ENCODE measurements at places on chromosomes 6 and 20.

DNA sequence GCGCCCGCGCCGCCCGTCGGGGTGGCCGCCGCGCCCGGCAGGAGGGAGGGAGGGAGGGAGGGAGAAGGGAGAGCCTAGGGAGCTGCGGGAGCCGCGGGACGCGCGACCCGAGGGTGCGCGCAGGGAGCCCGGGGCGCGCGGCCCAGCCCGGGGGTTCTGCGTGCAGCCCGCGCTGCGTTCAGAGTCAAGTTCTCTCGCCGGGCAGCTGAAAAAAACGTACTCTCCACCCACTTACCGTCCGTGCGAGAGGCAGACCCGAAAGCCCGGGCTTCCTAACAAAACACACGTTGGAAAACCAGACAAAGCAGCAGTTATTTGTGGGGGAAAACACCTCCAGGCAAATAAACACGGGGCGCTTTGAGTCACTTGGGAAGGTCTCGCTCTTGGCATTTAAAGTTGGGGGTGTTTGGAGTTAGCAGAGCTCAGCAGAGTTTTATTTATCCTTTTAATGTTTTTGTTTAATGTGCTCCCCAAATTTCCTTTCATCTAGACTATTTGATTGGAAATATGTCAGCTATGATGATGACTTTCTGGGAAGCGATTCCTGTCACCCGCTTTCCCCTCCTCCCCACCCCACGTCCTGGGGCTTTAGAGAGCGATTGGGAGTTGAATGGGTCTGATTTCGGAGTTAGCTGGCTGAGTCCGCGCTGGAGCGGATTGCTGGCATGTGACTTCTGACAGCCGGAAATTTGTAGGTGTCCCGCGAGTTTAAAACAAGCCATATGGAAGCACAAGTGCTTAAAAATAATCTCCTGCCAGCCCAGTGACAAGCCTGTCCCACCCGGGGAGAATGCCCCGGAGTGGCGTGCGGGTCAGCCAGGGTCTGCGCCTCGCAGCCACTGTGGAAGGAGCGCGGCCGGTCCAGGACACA, 1.1 kb downstream of the ESR1 start:
- DNase-seq, result peak; percentile 0

- DNase-seq, result no peak
Observed at GRCh38 chr6:118306392-118307238, 241.5 kb upstream of the PLN start.

GRCh38 chr20:22626496-22626895, 42.1 kb upstream of the FOXA2 start:
- no peak for DNase-seq

GRCh38 chr6:169289619-169290339, 36.1 kb upstream of the THBS2 start:
- peak; percentile 69 for DNase-seq

DNA sequence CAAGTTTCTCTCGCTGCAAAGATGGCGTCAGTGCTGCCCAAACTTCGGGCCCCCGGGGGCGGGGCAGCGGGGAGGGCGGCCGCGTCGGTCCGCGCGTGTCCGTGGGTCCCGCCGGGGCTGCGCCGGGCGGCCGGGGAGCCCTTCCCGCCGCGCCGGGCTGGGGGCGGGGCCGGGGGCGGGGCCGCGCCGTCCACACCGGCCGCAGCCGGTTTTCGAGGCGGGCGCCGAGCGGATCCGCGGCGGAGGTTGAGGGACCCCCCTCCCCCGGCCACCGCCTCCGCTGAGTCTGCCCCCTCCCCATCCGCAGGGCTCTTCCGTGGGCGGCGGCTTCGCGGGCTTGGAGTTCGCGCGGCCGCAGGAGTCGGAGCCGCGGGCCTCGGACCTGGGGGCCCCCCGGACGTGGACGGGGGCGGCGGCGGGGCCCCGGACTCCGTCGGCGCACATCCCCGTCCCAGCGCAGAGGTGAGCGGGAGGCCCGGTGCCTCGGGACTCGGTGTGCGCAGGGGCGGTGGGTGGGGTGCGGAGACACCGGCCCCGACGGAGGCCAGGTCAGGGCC, 572 bp downstream of the SLC2A4RG start:
- peak; percentile 43 for DNase-seq

- DNase-seq, result no peak
Observed at GRCh38 chr6:20366082-20366830, 35.4 kb upstream of the E2F3 start.

DNA sequence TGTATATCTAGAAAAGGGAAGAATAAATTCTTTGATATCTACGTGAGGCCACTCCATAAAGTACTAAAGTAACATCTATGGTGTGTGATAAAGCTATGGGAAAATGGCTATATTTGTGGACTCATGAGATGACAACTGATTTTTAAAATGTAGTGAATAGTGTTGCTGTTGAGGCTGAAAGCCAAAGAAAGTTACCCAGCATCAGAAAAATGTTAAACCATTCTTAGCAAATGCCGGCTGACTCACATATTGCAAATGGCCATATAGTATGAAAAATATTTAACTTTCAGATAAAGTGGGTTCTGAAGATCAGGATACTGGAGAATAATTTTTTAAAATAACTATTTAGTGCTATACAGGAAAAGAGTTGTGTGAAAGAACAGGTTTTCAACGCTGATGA, 129.9 kb upstream of the GRIK2 start:
- DNase-seq, result peak; percentile 32

DNA sequence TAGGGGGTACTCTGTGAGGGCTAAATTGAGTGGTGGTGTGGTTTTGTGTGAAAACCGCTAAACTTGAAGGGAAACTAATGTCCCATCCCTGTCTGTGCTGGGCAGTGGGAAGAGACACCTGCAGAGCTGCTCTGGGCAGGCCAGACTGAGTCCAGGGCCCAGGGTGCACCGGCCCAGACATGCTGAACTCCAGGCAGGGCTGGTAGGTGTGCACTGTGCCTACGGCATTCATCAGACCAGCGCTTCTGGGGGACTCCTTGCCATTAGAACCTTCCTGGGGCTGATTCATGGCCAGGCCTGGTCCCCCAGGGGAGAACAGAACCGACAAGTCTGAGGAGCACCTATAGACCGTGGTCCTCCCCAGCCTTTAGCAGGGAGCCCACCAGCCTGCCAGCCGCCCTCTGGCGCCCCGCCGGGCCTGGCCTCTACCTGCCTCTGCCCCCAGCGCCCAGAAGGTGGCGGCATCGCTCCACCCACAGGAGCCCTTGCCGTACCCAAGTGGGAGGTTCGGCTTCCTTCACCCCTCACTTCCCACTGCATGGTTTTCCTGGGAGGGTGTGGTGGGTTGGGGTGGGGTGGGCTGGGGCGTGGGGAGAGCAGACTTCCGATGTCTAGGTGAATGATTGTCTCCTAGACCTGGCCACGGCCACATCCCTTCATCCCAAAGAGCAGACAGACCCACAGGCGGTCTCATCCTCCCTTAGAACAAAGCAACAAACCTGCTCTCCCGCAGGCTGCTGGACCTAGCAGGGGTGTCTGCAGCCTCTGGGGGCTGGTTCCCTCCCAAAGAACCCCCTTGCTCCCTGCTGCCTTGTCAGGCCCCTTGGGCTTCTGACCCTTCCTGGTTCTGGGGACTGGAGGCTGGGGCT, 15.5 kb downstream of the CCDC167 start:
- DNase-seq, result peak; percentile 48

- no peak for DNase-seq
Observed at GRCh38 chr6:150006961-150007464, 18.3 kb downstream of the RAET1L start.

DNA sequence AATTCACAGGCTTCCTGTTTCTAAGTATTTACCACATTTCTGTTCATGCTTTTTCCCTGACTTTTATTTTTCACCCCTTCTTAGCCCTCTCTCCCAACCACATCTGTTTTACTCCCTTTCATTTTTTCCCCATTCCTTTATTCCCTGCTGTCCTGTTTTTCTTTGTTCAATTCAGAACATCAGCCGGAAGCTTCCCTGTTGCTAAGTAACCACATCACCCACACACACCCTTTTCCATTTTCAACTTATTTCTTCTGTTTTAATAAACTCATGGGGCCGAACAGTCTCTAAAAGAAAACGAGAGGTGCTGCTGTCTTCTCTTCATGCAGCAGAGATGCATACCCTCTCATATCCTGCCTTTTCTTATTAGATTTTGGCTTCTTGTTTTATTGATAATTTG, 53.5 kb upstream of the CEP85L start:
- peak; percentile 28 for DNase-seq

GRCh38 chr20:41275301-41275731, 42.2 kb downstream of the ZHX3 start:
- peak; percentile 33 for DNase-seq

GRCh38 chr6:32147401-32148132, 4.2 kb downstream of the PRRT1 start:
- DNase-seq, result no peak

DNA sequence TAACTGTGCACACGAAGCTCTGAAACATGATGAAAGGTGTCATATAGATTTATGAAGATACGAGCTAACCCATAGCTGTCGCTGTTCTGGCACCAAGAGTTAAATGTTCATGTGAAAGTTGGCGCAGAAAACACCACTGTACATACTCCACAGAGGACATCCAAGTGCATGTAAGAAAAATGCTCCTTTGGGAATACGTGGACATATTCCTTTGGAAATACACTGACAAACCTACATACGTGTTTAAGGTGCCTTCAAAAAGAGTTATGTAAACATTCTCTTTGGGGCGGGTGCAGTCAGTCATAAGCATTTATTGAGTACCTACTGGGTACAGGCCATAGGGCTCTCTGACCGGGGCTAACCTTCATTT, 723 bp upstream of the ARID1B start:
- peak; percentile 65 for DNase-seq

GRCh38 chr6:138765896-138766655, 7.5 kb upstream of the CCDC28A start:
- peak; percentile 47 for DNase-seq

- DNase-seq, result no peak
Observed at GRCh38 chr6:34202329-34203201, 34.1 kb upstream of the HMGA1 start.

DNA sequence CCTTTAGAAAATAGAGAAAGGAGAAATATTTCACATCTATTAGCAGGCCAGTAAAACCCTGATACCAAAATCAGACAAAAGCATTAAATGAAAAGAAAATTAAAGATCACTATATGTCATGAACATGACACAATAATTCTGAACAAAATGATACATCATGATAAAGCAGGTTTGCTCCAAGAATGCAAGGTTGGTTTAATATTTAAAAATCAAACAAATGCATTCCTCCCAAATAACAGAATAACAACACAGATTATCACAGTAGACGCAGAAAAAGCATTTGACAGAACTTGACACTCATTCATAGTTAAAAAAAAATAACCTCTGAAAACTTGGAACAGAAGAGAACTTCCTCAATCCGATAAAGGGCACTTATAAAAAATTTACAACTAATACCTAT, 22.9 kb upstream of the ARMC2 start:
- DNase-seq, result no peak

DNA sequence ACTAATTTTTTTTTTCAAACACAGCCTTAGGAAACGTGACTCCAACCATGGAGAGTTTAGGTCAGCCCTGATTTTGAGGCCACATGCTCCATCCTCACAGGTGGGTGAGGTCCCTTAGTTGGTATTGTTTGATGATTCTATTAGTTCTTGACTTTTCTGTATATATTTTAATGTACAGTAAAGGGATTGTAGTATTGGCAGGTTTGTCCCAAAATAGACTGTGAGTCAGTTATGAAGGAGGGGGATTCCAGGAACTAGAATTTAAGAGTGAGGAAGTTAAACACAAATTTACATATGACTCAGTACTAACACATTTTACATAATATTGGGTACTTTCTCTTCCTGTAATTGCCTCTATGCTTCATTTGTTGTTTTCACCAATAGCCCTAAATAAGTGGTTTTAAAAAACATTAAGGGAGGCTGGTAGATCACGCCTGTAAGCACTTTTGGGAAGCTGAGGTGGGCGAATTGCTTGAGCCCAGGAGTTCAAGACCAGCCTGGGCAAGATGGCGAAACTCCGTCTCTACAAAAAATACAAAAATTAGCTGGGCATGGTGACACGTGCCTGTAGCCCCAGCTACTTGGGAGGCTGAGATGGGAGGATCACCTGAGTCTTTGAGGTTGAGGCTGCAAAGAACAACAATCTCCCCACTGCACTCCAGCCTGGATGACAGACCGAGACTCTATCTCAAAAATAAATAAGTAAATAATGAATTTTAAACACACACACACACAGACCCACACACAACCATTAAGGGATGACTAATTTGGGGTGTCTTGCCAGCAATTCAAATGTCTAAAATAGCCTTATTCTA, 81.8 kb downstream of the SGK1 start:
- DNase-seq, result peak; percentile 75

GRCh38 chr6:71028236-71028876, 71.5 kb upstream of the B3GAT2 start:
- no peak for DNase-seq

- DNase-seq, result peak; percentile 92
Observed at GRCh38 chr6:160919723-160920440, 71.7 kb upstream of the MAP3K4 start.

DNA sequence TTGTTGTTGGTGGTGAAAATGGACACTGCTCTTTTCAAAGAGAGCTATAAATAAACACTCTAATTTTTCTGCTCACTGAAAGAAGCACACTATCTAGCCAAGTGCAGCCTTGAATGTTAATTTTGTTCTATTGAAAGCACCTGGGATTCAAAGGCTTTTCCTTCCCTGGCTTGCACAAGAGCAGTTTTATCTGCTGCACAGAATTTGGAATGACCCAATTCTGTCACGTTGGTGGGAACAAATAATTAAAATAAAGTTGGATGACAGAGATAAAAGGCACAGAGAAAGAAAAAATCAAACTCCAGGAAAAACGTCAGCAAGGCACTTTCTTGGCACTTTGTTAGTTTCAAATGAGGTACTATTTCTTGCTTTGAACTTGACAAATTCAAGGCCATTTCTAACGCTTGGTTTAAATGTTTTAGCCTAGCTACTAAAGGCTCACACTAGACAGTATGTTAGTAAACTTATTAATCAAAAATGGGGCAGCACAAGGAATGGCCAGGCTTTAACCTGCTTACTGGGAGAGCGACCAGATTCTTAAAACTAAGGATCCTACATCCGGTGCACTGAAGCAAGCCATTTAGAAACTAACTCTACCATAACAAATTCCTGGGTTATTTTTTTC, 145.5 kb upstream of the ARG1 start:
- no peak for DNase-seq

Measured in fibroblast of skin of scalp (primary cell).